CD4-positive, alpha-beta T cell treated with Interleukin-6 at 100 ng/mL for 8 hours (primary cell): ENCODE measurements at places on chromosomes 3 and 15.

DNA sequence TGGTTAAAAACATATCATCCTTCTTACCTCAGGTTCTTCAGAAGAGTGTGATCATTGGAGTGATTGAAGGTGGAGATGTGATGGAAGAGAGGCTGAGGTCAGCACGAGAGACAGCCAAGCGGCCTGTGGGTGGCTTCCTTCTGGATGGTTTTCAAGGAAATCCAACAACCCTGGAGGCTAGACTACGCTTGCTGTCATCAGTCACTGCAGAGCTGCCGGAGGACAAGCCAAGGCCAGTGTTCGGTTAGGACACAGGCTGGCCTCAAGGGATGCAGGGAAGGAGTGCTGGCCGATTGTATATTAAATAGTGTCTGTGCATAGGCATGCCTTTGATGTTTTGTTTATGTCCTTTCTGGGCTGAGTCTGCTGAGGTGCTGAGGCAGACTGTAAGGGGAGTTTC is 20.2 kb downstream of the QTRT2 start:
- DNase-seq: no peak

GRCh38 chr3:90087703-90088102 is 980.3 kb downstream of the EPHA3 start:
- DNase-seq: no peak

DNA sequence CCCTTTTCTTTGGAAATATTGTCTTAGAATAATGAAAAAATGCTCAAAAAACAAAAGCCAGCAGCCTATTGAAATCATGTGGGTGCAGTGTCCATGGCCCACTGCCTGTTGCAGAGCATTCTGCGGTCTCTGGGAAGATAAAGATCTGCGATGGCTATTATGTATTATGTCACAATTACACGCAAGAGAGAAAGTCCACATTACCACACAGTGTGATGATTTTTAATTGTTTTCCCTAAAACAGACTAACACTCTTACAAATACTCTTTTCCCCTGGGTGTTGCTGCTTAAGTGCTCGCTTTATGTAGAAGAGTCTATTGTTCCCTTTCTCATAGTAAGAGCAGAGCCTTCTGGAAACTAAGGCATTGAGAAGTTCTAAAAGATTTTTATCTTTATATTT is 32.2 kb downstream of the SSR3 start:
- no peak for DNase-seq

DNA sequence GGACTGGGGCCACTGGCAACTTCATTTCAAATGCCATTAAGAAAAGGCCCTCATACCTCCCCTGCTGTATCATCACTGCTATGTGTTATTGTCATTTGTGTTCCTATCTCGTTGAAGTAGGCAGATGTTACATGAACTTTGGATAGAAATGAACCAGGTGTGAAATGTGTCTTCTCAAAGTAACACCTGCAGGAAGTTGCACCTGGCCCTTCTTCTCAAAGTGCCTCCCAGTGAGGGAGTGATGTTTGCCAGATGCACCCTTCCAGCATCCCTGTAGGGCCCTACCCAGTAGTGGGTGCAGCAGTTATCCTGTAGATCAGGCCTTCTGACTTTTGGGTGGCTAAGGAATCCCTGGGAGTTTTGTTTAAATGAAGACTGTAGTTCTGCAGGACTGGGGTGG is 197.7 kb upstream of the CTNNB1 start:
- no peak for DNase-seq

DNA sequence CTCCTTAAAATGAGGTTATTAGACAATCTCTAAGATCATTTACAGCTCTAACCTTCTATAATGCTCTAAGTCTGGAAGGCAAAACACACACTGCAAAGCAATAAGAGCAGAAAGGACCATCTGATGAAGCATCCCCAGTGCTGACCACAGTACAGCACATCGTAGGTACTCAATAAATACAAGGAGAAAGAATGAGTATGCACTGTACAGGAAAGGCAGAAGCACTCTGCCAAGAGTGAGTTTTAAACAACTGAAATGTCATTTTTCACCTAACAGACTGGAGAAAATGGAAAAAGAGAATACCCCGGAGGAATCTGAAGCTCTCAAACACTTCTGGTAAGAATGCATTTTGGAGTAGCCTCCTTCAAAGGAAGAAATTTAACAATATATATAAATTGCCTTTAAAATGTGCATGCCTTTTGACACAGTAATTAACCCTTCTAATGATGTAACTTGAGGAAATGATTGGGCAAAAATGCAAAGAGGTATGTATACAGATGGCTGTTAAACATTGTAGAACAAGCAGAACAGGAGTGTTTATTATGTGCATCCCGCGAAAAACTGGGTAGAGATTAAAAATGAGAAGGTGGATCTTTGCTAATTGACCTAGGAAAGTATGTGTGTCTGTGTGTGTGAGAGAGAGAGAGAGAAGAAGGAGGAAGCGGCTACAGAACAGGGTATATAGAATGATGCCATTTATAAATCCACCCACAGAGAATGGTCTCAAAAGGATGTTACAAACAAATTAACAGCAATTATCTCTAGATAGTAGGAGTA is 8.0 kb upstream of the OXTR start:
- no peak for DNase-seq

DNA sequence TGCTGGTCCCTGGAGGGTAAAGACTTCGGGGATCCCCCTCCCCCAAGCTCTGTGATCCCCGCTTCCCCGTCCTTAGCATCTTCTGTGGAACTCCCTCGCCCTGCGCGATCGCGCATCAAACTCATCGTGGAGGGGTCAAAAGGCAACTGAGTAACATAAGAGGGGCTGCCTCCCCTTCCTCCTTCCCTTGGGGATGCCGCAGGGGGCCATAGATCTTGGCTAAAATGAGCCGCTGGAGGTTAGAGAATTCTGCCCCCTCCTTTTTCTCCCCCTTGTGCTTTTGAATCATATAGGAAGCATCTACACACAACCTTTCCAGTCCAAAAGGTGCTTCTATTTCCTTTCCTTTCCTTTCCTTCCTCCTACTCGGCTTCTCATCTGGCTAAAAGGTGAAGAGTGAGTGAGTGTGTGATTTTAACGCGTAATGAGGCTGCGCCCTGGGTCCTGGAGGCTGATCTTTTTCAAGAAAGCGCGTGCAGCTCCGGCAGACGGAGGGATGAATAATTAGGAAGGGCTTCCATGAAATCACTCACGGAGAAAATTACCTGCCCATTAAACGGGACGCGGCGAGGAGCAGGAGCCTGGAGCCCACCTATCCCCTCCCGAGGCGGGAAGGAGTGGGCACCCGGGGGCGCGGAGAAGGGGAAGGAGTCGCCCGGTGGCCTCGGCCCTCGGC is 831 bp upstream of the ROBO2 start:
- no peak for DNase-seq

DNA sequence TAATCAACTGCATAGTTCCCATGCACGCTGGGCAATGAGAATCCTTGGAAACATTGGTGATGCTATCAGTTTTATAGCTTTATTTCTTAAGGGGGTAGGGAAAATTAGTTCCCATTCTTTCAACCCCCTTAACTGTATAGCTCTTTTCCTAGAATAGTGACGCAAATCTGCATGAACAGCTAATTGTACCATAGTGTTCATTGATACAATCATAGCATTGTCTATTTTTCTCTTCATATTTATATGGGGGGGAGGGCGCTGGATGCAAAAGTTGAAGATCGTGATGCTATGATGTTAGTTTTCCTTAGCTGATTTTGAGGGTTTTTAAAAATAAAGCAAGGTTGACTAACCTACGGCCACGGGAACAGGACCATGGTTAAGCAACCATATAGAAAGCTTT is 32.4 kb upstream of the SAMMSON start:
- no peak for DNase-seq

- no peak for DNase-seq
Observed at GRCh38 chr3:47578691-47579632, at the start of gene CSPG5. Gene CSPG5 (minus strand): TSS chr3:47578865. CDS start chr3:47578693, 172 bp downstream.

DNA sequence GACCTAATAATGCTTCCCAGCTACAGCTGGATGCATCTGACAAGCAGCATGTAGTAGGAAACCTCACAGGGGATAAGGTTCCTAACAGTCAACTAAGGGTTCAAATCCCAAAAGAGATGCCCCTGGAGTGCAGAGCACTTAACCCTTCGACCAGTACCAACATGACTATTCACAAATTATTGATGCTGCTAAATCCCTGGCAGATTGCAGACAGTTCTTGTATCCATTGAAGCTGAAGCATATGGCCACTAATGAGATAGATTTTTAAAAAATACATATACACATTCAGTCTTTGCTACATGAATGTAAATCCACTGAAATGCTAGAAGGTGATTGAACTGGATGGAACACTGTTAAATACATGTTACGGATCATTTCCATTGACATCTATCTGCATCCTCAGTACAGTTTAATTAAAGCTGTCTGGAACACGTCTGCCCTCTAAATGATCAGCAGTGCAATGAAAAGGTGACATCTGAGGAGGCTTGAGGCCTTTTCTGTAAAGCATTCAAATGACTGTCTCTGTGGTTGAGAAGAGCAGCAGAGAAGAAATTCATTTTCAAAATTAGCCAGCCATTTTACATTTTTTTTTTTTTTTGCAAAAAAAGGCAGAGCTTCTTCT is 19.5 kb upstream of the NANOGP8 start:
- DNase-seq: no peak

- DNase-seq: no peak
Observed at GRCh38 chr3:169634618-169635236, 28.8 kb downstream of the MECOM start.

- DNase-seq: no peak
Observed at GRCh38 chr3:167787440-167787839, 51.9 kb downstream of the SERPINI1 start.

DNA sequence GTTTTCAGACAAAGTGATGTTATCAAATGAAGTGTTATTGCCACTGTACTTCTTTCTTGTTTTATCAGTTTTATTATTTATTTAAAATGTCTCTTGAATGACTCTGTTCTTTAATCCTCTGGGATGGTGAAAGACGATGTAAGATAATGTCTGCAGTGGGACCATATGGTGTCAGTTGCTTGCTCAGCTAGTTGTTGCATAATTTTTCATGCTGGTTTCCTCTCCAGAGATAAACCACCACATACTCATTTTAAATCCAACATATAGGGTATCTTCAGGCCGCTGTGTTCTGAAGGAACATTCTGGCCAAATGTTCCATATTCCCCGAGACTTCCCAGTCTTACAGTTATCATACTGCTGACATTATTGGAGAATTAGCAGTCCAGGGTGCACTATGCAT is 75.9 kb downstream of the GABRG3 start:
- no peak for DNase-seq

DNA sequence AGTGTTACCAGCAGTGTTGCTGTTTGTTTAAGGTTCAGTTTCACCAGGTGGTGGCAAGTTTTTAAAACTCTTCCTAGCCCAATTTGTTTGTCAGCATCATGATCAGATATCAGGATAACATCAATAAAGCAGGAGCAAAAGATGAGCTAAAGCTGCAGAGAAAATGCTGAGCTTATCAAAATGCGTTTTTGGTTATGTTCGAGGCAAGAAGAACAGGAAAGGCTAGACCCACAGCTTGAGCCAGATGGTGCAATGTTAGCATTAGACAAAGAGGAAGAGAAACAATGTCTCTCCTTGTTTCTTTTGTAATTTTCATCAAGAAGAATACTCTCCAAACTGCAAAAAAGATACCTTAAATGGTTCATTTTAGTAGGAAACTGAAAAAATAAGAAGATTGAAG is 66.2 kb downstream of the THRB start:
- DNase-seq: no peak

DNA sequence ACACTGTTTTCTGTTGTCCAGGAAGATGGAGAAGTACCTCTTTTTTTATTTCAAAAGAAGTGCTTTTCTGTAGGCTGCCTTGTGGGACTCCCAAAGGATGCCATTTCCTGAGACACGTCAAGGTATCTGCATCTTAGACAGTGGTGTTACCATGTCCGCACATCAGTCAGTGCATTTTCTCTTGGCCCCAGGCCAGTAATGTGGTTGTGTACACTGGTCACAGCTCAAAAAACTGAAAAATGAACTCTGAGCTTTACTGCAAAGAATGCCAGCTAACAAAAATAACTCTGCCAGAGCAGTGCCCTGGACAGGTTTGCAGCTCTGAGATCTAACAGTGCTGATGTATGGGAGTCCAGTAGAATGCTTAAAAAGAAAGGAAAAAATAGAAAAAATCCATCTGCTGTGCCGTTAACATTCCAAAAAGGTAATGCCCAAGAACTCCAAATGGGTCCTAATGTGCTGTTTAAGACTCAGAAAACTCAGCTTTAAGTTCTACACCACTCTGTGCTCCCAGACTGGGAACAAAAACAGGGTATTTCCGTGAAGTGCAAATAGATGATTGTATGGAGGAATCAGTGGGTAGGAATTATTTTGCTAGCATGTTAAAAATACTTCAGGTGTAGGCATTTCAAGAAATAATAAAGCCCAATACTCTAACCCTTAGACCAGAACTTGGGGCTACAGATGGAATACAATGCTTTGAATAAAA is 315.9 kb downstream of the FEZF2 start:
- DNase-seq: no peak

DNA sequence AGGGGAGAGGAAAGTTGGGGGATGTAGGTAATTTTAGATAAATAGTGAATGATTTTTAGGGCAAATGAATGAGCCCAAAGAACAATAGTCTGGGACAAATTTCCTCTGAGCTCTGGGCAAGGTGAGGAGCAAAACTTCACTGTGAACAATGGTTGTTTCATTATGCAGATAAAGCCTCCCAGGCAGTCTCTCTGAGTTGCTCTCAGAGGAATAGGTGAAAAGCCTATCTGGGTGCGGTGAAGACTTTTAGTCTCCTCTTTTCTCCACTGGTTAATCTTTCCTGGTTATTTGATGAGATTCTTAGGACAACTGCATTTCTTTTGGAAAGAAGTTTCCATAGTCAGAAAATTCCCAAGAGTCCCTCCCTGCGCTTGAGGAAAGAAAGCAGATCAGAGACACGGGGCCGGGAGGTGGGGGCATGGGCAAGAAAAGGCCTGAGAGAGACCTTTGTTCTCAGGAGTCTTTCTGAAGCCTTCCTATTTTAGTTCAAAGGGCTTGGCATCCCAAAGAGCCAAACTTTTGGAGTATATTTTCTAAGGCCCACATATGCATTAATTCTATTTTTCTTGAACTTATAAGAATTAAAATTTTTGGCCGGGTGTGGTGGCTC is 353.6 kb upstream of the SLCO3A1 start:
- no peak for DNase-seq
